ENCODE measurements at places on chromosomes 1 and 21.
A peak's percentile ranks its signal among the peaks of the same experiment; 100 is the strongest.

DNA sequence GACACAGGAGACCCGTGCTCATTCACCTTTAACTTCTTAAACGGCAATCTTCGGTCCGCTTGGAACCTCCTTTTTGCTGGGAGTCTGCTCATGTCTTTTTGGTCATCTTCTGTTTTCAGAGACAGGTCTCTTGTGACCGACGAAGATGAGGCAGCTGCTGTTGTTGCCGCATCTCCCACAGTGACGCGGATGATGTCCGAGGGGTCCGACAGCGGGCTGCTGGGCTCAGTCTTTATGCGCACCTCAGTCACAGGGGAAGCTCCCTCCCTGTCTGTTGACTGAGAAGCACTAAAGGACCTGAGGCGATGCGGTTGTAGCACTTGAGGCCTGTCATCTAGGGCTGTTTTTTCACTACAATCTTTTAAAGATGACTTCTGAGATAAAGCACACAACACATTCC is 17.6 kb downstream of the ZBTB21 start:
- no peak for DNase-seq

- peak; percentile 10 for DNase-seq
Observed at GRCh38 chr1:147762233-147763024, 2.0 kb upstream of the GJA5 start.

DNA sequence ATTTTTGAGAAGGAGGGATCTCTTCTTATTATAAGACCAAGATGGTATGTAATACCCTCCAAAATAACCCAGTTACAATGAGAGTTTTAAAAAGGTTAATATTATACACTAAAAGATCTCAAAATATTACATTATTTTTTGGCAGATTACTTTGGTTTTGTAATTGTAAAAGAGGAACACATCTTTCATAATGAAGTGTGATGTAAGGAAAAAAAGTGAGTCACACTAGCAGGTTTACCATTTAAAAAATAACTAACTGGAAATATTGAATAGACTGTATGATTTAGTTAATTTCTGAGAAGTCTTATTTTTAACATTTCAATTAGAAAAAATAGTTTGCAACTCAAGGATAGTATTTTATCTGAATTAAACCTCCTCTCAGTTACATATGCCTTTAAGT is 1.1 kb downstream of the F5 start:
- no peak for DNase-seq

- DNase-seq: peak; percentile 51
Observed at GRCh38 chr1:223700388-223700918, 11.9 kb upstream of the CAPN2 start.

- DNase-seq: no peak
Observed at GRCh38 chr21:45997495-45998275, 16.1 kb downstream of the COL6A1 start.

DNA sequence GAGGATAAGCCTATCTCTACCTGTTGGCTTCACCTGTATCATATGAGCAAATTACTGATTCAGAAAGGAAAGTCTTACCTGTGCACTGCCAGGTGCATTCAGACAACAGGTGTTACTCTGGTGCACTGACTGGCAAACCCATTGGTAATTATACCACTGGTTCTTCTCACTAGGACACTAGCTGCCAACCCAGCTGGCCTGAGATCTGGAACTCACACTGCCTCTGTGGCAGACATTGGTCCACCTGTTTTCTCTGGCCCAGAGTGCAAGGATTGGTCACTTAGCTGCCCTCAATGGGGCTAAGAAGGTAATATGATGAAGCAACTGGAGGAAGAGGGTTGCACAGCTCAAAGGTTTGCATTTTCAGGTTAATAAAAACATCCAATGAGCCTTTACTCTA is 140.2 kb upstream of the DNAH14 start:
- no peak for DNase-seq

- no peak for DNase-seq
Observed at GRCh38 chr1:20142001-20142710, 3.0 kb downstream of the PLA2G2F start.

Measured in ELR (cell line).